Upper lobe of right lung (tissue), 1 donor: ENCODE measurements at places on chromosomes 3 and 15.

DNA sequence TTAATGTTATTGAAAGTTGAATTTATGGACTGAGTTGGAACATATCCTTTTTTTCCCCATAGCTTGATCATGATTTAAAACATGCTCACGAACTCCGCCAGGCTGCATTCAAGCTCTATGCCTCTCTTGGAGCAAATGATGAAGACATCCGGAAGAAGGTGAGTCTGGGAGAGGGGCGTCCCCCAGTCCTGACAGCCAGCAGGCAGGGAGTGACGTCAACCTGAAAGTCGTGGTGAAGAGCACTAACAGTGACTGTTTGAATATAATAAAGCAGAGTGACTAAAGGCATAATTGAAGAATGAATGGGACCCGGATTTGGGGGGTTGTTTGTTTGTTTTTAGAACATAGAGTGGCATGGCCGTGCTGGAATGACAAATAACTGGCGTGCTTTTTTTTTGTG, 57.9 kb downstream of the ARMC8 start:
- no peaks in the 10 kb centered on the region for H3K27me3 ChIP-seq
- H3K27ac ChIP-seq, result no peak overlapping the region
- H3K4me3 ChIP-seq, result no peak overlapping the region
- peaks cover 65% of the 10 kb centered on the region for H3K36me3 ChIP-seq
- no peak for DNase-seq
- no peaks in the 10 kb centered on the region for H3K4me1 ChIP-seq

DNA sequence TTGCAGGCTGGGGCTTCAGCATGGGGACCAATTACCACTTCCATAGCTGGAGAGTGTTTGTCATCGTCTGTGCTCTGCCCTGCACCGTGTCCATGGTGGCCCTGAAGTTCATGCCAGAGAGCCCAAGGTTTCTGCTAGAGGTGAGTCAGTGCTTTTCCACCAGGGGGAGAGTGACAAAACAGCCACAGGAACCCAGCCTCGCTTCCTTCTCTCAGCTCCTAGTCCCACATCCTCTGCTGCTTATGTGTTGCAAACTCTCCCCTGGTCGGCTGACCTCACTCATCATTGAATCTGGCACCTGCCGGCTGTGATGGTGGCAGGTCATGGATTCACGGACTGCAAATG, 158.3 kb downstream of the SV2B start:
- H3K27me3 ChIP-seq, result peaks cover 9% of the 10 kb centered on the region
- no peaks in the 10 kb centered on the region for H3K4me1 ChIP-seq
- no peak overlapping the region for H3K4me3 ChIP-seq
- DNase-seq, result no peak

- DNase-seq, result no peak
- H3K4me3 ChIP-seq, result no peak overlapping the region
- peaks cover 6% of the 10 kb centered on the region for H3K4me1 ChIP-seq
- no peaks in the 10 kb centered on the region for H3K36me3 ChIP-seq
Measured at GRCh38 chr3:24378313-24378712, 116.3 kb downstream of the THRB start.

DNA sequence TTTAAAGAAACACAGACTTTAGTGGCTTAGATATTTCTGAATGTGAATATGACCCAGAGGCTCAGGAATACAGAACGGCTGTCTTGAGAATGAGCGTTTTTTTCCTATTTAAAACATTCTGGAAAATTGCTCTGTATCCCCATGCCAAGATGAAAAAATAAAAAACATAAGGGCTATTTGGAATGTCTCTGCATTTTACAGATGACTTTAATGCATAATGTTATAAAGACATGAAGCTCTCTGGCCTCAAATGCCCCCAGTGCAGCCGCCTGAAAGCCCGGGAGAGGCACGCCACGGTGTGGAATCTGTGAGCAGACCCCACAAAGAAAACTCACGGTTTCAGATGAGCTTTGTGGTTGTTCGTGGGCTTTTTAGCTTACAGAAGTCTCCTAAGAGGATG, 322.5 kb upstream of the ICE2 start:
- H3K36me3 ChIP-seq, result no peaks in the 10 kb centered on the region
- no peak for DNase-seq
- H3K4me1 ChIP-seq, result peaks cover 17% of the 10 kb centered on the region
- H3K27me3 ChIP-seq, result no peaks in the 10 kb centered on the region
- no peak overlapping the region for H3K27ac ChIP-seq

- H3K36me3 ChIP-seq, result no peaks in the 10 kb centered on the region
- DNase-seq, result no peak
- H3K4me1 ChIP-seq, result no peaks in the 10 kb centered on the region
- H3K27ac ChIP-seq, result no peak overlapping the region
- no peaks in the 10 kb centered on the region for H3K27me3 ChIP-seq
Measured at GRCh38 chr15:94272251-94272898, 41.0 kb downstream of the MCTP2 start.

DNA sequence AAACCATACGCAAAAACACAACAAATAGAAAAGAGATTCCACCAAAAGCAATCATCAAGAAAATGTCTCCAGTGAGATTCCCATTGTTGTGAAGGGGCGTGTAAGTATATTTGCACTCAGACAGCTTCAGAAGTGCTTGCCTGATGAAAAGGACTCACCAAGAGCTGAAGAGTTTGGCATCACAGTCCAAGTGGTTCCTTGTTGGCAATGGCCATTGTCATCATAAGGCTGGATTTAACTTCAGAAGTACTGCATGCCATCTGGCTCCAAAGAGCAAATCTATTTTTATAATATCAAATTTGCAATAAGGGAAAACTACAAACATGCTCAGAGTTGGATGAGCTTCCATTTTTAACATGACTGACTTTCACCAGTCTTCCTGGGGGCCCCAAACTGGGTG, 505.3 kb upstream of the NR2F2 start:
- no peaks in the 10 kb centered on the region for H3K4me1 ChIP-seq
- no peak for DNase-seq
- no peak overlapping the region for H3K27ac ChIP-seq
- no peaks in the 10 kb centered on the region for H3K36me3 ChIP-seq
- no peaks in the 10 kb centered on the region for H3K27me3 ChIP-seq

GRCh38 chr15:95988574-95988887, 342.0 kb upstream of the NR2F2 start:
- no peak overlapping the region for H3K27ac ChIP-seq
- H3K4me1 ChIP-seq, result no peaks in the 10 kb centered on the region
- no peak for DNase-seq
- H3K27me3 ChIP-seq, result no peaks in the 10 kb centered on the region
- no peak overlapping the region for H3K4me3 ChIP-seq
